Esophagus muscularis mucosa (tissue), 4 donors: ENCODE measurements at places on chromosomes 6 and 20.

DNA sequence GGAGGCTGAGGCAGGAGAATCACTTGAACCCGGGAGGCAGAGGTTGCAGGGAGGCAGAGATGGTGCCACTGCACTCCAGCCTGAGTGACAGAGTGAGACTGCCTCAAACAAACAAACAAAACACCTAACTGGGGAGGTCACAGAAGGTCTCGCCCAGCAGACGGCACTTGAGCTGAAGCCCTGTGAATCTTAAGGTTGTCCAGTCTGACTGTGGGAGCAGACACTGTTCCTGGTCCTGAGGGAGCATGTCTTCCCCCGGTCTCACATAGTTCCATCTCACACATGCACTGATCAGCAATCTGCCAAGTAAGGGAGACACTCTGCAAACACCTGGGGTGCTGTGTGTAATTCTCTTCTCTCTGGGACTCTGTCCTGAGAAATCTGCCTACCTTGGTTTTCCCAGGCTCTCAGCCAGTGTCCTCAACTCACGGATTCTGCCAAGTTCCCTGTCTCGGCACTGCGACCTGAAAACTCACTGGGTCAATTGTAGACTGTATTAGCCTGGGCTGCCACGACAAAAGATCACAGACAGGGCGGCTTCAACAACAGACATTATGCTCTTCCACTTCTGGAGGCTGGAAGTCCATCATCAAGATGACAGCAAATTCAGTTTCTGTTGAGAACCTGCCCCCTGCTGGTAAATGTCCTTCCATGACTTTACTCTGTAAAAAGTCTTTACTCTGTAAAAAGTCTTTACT is 94.3 kb downstream of the JPH2 start:
- DNase-seq: no peak

DNA sequence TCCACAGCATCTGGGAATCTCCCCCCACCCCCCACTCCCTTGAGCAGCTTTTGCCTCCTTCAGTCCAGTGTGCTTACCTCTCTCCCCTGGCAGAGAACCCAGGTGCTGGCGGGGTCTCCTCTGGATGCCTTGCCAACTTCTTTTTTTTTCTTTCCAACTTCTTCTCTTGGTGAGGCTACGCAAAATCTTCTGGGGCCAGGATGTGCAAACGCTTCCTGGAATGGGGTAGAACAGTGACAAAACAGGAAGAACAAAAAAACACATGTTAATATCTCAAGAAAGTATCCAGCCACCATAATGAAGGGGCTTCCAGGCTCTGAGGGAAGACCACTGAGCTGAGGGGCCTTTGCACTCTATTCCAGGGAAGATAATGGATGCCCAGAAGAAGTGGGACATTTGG is 53.9 kb upstream of the DDR1 start:
- no peak for DNase-seq

DNA sequence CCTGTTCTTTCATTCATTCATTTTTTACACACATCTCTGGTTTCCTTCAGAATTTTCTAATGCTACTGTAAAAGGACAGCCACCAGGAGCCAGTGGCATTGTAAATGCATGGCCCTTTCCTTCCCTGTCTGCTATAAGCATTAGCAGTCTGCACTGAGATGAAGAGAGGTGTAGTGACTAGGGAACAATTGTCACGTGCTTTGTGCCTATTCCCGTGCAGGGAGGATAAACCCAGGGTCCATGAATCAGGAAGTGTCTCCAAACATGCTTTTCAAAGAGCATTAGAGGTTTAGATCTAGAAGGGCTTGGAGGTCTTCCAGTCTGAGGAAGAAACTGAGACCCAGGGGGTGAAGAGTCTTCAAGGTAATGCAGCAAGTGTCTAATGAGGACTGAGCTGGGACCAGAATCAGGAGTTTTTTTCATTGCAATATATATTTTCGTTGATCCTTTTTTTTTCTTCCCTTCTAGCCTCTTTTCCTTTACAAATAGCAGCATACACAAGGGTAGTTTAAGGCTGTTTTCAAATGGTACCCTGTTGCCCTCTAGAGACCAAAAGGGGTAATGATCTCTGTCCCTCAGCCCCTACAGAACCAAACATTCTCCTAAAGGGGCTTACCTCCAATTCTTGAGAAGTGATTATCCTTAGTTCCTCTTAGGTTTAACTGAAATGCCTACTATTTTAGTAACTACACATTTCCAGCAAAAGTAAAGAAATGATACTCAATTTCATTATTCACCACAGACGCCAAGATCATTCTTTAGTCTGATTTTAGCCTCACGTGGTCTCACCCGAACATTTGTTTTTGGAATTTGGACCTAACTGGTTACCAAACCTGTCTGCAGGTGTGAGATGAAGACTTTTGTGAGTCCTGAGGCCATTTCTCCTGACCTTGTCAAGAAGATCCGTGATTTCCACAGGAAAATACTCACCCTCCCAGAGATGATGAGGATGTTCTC is 6.6 kb downstream of the TRIM15 start:
- peak; percentile 57 for DNase-seq

DNA sequence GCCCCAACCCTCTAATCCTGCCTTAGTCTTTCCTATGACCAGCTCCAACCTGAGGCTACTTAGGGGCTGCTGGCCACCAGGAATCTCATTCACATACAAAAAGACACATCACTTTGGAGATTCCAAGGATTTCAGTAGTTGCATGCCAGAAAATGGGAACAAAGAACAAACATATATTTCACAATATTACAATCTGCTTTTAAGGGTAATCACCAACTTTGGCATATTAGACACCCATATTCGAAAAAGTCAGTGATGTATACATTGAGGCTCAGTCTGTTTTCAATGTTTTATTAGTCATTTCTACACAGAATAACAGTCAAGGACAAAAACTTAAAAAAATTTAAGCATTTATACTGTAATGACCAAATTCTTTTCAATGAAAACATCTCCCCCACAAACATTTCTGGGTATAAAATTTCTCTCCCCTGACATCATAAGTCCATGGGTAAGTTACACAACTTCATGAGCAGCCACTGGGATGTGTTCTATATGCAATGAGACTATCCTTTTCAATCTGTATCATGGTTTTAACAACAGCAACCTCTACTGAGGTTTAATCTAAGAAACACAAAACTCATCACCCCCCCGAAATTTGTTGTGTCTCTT is 103.5 kb downstream of the MAP7 start:
- DNase-seq: no peak

- no peak for DNase-seq
Measured at GRCh38 chr6:89948876-89949275, 54.6 kb downstream of the GJA10 start.

DNA sequence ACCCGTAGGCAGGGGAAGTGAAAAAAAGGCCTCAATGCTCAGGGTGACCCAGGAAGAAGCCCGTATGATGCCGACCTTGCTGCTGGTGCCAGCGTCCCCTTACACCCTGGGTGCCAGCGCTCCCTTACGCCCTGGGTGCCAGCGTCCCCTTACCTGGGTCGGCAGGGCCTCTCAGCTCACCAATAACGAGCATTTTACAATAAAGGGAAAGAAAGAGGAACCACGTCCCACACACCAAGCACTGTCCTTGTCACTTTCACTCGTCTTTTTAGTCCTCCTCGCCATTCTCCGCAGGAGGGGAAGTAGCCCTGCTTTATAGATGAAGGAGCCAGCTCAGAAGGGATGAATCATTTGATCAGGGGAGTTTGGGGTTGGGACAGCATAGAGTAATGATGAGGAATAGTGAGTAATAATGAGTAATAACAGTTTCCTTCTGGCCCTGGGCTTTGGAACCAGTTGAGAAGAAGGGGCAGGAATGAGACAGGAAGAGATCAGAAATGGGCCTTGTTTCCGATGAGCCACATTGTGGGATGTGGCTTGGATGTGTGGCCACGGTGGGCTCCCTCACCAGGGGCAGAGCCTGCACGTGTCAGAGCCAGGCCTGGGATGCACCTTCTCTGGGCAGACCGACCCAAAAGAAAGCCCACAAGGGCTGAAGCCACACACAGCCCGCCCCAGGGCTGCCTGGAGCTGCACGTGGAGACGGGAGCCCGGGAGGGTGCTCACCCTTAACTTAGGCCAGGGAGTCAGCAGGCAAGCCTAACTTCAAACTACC is 75.7 kb downstream of the SYNJ2 start:
- DNase-seq: no peak

- DNase-seq: no peak
Measured at GRCh38 chr20:49283176-49283702, 5.4 kb upstream of the ZNFX1 start.

- DNase-seq: no peak
Measured at GRCh38 chr20:78338-78737, 9.1 kb upstream of the DEFB125 start.

DNA sequence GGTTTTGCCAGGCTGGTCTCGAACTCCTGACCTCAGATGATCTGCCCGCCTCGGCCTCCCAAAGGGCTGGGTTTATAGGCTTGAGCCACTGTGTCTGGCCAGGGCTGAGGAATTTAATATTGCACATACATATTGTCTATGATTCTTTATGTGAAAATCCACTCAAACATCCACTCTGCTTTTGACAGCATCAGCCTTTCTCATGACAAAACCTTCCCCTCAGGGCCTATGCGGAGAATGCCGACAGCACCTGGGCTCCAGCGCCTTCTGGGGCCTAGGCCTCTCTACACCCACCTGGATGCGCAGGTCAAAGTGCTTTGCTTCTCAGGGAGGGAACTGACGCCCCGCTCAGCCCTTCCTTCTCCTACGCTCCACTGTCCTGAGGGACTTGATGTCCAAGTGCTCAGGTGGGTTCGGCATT is 5.4 kb downstream of the RAMACL start:
- no peak for DNase-seq

GRCh38 chr20:9367328-9367727 is 147.1 kb upstream of the LAMP5 start:
- no peak for DNase-seq

- DNase-seq: peak; percentile 53
Measured at GRCh38 chr6:52739627-52740026, 23.6 kb downstream of the GSTA2 start.

DNA sequence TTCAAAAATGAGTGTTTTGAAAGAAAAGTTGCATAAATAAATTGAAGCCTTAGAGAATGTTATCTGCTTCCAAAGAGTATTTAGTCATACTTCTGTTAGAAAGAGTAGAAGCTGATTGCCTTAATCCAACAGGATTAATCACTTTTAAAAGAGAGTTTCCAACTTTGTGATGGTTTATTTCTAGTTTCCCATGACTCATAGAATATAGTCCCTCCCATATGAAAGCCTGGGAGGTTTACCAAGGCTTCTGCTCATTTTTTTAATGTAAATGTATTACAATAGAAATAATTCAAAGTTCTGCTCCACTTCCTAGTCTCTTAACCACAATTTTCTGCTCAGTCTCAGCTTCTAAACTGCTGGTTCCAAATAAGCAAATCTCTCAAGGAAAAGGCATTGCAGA is 118.0 kb upstream of the IRAK1BP1 start:
- no peak for DNase-seq

GRCh38 chr20:13353261-13353945 is 132.3 kb downstream of the ISM1 start:
- DNase-seq: no peak

- no peak for DNase-seq
Measured at GRCh38 chr6:66865771-66866170, 1158.7 kb upstream of the EYS start.

GRCh38 chr6:148514091-148514845 is 171.6 kb downstream of the SASH1 start:
- peak; percentile 29 for DNase-seq

- no peak for DNase-seq
Measured at GRCh38 chr6:79073888-79074287, 4.2 kb downstream of the PHIP start.

GRCh38 chr6:133631421-133631820 is 257.5 kb upstream of the TCF21 start:
- no peak for DNase-seq

DNA sequence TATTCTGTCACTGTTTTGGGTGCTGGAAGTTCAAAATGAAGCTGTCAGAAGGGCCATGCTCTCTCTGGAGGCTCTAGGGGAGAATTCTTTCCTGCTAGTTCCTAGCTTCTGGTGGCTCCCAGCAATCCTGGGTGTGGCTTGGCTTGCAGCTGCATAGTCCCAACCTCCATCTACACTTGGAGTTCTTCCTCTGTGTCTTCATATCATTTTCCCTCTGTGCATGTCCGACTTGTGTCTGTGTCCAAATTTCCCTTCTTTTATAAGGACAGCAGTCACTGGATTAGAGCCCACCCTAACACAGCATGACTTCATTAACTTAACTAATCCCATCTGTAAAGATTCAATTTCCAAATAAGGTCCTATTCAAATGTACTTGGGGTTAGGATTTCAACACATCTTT is 23.3 kb upstream of the ENPP1 start:
- no peak for DNase-seq

DNA sequence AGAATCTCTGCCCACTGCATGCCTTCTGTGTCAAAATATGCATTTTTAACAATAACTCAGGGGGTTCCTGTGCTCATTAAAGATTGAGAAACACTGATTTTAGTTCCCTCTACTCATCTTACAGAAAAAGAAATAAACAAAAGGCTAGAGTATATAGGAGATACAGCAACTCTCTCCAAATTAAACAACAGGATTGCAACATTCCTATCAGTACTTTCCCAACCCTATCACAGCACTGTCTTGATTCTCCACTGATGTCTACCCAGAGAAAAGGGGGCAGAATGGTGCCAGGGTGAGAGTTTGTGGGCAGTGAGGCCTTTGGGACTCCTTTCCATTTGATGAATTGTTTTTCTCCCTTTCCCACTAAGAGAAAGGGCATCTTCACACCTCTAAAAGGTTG is 4.7 kb downstream of the OTOR start:
- no peak for DNase-seq

DNA sequence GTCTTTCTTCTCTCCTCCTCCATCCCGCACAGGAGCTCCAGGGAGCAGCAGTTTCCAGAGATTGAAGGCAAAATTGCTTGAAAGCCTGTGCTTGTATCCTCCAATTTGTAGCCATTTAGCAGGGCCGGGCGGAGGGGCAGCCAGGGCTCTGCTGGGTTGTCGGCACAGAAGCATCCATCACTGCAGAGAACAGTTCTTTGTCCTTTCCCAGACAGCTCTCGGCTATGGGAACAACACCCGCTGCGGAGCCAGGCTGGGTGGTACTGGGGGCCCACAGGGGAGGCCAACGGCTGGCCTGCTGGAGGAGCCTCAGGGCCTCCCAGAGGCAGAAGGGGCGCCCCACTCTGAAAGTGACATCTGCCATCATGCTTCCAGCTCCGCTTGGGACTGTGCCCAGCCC is 7.8 kb downstream of the HRH3 start:
- DNase-seq: no peak
